ENCODE measurements at places on chromosomes 5 and 9.
A peak's percentile ranks its signal among the peaks of the same experiment; 100 is the strongest.

DNA sequence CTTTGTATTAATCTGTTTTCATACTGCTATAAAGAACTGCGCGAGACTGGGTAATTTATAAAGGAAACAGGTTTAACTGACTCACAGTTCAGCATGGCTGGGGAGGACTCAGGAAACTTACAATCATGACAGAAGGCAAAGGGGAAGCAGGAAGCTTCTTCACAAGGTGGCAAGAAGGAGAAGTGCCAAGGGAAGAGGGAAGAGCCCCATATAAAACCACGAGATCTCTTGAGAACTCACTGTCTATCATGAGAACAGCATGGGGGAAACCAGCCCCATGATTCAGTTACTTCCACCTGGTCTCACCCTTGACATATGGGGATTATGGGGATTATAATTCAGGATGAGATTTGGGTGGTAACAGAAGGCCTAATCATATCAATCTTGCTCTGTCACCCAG is 60.9 kb upstream of the CHD1 start:
- no peak for DNase-seq

DNA sequence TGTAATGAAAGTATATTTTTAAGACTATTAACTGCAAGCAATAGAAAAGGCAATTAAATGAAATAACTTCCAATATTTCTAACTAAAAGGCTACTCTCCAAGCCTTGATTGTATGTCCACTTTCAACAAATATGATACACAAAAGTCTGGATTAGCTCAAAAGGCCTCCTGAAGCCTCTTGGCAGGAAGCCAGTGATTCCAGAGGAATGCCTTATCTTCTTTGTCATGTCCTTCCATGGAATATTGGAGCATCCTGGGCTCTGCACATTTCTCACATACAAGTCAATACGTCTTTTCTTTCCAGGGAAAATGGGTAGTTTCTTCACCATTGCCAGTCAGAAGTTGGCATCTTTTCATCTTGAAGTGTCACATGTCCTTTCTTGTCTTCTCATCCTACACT is 357.8 kb downstream of the KDM4C start:
- no peak for DNase-seq

GRCh38 chr5:102545175-102545574 is 46.4 kb upstream of the SLCO6A1 start:
- DNase-seq = no peak

GRCh38 chr5:94028001-94028400 is 286.6 kb upstream of the POU5F2 start:
- DNase-seq = no peak

GRCh38 chr5:180090769-180091546 is 19.4 kb upstream of the RNF130 start:
- DNase-seq = no peak

DNA sequence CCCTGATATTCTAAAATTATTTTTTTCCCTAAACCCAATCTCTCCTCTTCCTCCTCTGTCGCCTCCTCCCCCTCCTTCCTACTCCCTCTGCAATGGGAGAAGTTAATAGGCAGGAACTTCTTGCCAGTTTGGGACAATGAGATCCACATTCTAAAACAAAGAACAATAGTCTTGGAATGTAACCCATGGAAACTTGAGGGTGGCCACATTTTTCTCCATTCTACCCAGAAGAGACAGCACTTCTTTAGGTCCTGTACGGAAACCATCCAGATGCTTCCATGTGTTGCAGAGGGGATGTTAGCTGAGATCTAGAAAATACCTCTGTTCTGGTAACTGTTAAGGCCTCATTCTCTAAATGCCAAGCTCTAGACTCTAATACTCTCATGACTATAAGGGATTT is 10.0 kb downstream of the SPARC start:
- no peak for DNase-seq

DNA sequence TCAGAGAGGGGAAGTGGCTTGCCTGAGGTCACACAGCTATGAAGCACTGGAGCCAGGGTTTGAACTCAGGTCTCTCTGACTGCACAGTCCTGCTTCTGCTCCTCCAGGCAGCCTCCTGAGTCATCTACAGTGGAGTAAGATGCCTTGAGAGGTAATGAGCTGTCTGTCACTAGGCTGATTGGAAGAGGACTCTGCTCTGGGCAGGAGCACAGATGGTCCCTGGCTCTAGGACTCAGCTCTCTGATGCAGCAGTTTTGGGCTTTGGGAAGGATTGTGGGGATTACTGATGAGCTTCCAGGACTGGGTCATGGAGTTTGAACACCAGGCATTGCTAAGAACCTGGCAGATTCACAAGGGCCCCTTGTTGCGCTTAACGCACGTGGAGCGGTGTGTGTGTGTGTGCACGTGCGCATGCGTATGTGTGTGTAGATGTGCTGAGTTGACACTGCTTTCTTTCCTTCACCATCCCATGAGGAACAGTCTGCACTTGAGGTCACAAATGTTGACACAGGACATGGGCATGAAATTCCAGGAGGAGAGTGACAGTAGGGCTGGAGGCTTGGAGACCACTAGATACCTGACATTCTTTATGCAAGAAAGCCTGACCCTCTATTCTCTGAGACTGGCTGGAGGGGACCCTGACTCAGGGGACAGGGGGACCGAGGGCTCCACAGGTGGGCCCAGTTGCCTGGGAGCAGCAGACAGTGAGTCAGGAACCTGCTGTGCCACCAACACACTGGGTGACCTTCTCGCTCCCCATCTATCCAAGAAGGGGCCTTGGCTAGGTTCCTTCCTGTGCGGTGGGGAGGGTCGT is 170.5 kb downstream of the RGS3 start:
- peak; percentile 27 for DNase-seq

DNA sequence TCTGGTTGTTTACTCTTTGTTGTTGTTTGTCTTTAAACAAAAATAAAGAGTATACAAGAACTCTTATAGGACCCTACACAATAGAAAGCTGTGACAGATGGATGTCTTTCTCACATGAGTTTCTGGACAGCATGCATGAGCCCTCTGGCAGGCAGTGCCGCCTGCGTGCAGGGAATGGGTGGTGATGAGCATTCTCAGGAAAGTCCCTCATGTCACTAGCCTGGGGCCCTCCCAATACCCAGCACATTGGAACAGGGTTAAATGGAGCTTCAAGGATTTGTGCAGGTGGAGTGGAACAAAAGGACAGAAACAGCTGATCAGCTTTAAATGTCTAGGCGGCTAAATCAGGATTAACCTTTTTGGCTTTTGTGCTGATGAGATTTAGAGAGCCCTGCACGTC is 181.0 kb upstream of the CD180 start:
- no peak for DNase-seq

DNA sequence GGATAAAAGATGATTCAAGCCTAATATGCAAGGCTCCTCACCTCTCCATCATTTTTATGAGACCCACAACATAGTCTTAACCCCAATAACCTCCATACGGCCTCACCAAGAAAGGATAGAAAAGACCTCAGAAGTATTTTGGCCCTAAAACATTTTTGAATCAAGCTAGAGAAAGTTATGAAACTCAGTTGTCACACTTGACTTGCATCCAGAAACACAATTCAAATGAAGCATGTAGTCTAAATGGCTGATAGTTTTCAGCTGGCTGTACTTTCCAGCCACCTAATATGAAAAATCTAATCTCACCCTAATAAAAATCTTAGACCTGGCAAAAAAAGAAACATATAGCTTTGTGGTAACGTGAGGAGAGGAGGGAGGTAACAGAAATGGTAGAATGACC is 116.1 kb downstream of the ARL15 start:
- DNase-seq = no peak

DNA sequence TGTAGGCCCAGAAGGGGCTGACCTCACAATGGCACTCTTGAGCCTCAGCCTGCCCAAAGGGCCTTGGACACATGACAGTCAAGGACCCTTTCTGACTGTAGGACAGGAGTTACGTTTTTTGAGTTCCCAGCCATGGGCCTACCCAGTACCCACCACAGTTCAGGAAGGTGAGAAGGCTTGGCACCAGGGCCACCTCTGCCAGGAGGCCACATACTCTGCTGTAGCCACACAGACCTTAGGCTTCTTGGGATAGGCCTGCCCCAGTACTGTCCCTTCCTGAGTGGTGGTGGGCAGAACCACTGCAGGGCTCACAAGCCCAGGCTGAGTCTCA is 12.8 kb downstream of the PDLIM4 start:
- no peak for DNase-seq

DNA sequence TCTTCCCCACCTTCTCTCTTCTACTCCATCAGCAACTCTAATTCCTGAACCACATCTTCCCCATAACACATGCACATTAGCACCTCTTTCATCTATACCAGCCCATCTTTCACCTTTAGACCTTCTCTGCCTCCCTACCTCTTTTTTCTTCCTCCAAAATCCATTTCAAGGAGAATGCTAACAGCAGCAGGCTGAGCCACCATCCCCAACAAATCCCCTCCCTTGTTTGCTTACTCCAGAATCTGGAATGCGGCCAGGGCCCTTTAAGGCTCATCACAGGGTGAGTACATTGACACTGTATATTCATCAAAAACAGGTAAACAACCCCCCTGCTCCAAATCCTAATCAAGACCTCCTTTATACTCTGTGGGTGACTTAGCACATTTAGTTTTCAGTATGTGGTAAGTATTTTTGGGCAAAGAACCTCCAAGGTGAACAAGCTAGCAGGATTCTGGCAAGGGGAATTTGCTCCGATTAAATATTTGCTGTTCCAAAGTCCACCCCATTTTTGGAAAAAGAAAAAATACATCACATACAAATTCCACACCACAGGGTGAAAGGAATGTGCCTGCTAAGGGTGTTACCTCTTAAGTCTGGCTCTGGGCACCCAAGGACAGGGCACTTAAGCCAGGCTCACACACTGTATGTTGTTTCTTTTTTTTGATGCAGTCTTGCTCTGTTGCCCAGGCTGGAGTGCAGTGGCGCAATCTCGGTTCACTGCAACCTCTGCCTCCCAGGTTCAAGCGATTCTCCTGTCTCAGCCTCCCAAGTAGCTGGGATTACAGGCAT is 71.4 kb downstream of the SERINC5 start:
- no peak for DNase-seq

DNA sequence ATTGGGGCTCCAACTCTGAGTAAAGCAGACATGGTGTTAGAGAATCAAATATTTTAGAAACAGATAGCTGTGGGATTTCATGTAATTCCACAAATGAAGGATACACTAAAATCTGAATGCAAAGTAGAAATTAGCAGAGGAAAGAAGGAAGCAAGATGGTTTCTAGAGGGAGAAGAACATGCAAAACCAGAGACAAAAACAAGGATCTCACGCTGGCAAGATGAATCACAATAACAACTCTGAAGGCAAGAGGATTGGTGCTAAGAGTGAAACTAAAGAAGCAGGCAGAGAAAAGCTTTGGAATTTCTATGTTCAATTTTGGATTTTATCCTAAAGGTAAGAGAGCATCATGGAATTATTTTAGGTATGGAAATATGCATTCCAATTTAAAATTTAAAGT is 857.2 kb upstream of the COX7C start:
- no peak for DNase-seq

- DNase-seq = no peak
These were observed 2.8 kb downstream of the MSX2 start for GRCh38 chr5:174726916-174727793.

DNA sequence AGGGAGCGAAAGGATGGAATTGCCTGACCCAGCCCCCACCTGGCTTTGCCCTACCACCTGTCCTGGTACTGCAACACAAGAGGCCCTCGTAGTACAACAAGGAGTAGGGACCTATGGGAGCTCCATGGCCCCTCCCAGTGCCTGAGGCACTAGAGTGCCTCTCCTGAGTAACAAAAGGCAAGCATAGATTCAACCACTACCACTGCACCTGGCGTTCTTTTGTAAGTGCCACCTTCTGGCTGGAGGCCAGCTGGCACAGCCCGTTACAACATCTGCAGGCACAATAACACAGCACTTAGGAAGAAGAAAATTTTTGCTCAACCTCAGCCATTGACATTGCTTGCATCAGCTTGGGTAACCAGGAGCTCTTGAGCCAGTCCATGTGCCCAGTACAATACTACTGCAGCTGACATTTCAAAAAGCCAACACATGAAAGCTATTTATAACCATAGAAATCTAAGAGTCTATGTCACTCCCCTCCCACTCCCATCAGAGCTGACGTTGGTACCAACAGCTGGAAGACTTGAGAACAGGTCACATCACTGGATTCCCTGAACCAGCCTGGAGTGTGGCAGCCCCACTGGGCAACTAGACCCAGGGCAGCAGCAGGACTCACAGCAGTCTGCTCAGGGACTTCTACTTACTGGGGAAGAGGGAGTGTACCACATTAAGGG is 17.7 kb upstream of the FAM174A start:
- DNase-seq = no peak

- no peak for DNase-seq
These were observed 370.8 kb downstream of the TLE1 start for GRCh38 chr9:81318571-81318970.

DNA sequence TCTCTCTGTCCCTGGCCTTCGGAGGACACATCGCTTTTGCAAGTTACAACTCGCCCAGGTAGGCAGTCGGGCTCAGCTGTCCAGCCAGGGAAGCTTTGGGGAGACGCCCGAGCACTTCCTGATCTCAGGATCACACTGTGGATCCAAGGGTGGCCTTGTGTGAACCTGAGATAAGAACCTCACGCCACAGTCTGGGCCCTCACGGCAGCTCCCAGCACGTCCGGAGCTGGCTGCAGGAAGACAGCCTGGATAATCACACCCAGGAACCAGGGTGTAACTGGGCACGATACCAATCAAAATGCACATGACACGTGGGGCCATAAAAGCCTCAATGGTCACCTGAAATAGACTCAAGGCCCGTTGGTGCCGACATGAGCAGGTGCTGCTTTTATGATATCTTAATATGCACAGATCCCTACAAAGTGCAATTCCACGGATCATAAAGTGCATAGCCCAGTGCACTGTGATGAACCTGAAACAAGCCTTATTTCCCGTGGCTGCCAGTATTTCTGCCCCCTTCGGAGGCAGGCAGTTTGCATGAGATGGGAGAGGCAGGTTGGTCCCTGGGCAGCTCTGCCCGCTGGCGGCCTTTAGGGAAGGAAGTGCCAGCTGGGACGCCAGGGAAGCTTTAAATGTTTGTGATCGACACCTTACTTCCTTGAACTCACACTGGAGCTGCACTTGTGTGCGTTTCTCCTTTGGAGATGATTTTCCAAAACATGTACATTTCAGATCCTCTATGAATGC is 14.5 kb downstream of the SLC6A18 start:
- DNase-seq = no peak

GRCh38 chr9:84368601-84369000 is 28.0 kb upstream of the SLC28A3 start:
- no peak for DNase-seq

GRCh38 chr9:126017758-126018157 is 270.6 kb downstream of the PBX3 start:
- no peak for DNase-seq

DNA sequence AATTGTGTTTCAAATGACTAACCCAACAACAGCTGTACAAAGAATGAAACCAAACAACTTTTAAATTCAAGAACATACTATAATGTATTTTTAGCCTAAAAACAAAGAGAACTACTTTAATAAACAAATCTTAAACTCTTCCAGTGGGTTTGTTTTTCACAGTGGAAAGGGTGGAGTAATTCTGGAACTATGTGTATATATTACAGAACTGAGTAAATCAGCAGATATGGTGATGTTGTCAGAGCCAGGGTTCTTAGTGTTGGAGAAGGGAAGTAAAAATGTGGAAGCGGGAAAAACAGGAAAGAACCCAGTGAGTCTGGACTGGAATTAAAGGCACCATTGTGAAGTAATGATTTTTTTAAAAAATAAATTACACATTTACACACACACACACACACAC is 144.9 kb downstream of the CDK5RAP2 start:
- no peak for DNase-seq

All from activated effector memory CD4-positive, alpha-beta T cell treated with anti-CD3 and anti-CD28 coated beads, Interleukin-2, amount 50 U/mL, for 16 hours (primary cell).